ENCODE measurements at places on chromosomes 1 and 21. TPM values are rescaled to one million over a fixed set of nuclear protein-coding genes. Genes with fewer than 3 reads are reported as not detected.

DNA sequence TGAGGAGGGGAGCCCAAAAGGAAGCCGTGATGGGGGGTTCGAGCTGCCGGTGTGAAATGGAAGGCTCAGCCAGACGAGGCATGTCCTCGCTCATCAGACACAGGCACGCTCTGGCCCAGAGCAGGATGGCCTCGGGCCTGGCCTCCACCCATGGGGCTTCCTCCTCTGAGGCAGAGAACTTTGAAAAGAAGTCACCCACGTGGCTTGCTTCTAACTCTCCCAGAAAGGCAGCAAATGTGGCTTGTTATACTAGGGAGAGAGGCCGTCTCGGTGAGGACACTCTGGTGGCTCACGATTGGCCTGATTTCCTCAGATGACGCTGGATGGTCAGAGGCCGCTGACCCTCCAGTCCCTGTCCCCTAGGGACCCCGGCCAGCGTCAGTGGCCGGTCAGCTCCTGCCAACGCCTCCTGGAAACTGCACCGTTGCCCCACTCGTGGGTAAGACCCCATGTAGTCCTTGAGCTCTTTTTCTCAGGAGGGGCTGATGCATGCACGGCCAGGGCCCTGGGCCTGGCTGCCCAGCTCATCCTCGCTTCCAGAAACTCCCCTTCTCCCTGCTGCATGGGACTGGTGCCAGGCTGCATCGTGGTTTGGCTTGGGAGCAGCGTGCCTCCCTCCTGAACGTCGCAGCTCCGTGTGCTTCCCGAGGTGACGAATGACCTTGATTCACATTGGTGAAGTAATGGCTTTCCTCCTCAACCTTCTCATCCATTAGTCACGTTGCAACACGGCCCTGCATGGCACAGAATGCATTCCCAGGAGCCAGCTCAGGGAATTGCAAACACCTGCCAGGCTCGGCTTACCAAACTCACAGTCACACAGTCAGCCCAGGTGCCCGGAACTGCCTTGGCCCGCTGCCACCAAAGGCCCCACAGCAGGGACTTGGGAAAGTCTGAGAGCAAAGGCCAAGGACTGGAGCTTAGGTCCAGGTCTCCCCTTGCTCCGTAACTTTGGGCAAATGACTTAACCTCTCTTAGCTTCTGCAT lies 58.8 kb downstream of the TOMM20 start:
- no peaks in the 10 kb centered on the region for H3K36me3 ChIP-seq
- peaks cover 44% of the 10 kb centered on the region for H3K4me1 ChIP-seq
- DNase-seq, result peak; percentile 97
- no peak overlapping the region for H3K4me3 ChIP-seq
- no peaks in the 10 kb centered on the region for H3K27me3 ChIP-seq

BGLAP gene
- 0.66 TPM for total RNA-seq

DNA sequence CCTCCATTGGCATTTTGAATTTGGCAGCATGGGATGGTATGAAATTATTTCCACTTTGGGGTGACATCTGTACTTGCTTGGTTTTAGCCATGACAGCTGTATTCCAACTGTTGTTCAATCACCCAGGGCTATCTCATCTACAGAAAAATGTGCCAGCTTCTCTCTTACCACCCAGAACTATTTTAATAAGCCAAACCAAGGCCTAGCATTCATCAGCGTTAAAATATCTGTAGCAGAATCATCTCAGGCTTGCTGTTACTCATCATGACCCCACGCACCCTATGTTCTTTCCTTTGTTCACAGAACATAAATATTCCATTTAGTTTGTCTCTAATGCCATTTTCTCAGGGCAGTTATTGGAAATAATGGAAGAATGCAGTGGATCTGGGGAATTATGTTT lies 49.8 kb downstream of the GIPC2 start:
- peak overlapping the region; percentile 13 for H3K4me3 ChIP-seq
- peak overlapping the region; percentile 84 for H3K27ac ChIP-seq
- H3K4me1 ChIP-seq, result peaks cover 21% of the 10 kb centered on the region
- no peaks in the 10 kb centered on the region for H3K27me3 ChIP-seq
- DNase-seq, result peak; percentile 80

- no peaks in the 10 kb centered on the region for H3K27me3 ChIP-seq
- H3K4me1 ChIP-seq, result no peaks in the 10 kb centered on the region
- H3K27ac ChIP-seq, result no peak overlapping the region
Observed at GRCh38 chr1:73042403-73042802, 760.1 kb upstream of the NEGR1 start.

DNA sequence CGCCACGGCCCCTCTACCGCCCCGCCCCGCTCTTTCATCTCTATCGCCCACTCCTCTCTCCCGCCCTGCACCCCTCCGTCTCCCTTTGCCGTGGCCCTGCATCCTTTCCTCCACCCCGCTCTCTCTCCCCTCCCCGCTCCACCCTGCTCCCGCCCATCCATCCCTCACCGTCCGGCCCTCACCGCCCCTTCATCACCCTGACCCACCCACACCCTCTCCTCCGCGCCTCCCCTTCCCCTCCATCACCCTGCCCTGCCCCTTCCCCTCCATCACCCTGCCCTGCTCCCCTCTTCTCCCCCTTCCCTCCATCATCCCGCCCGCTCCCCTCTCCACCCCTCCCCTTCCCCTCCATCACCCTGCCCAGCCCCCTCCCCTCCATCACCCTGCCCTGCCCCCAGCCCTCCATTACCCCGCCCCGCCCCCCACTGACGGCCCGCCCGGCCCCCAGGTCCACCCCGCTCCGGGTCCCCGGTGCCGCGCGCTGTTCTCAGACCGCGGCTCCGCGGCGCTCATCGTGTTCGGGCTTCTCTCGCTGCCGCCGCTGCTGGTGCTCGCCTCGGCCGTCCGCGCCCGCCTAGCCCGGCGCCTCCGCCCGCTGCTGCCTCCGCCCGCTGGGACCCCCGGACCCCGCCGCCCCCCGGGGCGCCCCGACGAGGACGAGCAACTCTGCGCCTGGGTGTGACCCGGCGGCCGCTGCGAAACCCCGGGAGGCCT lies 6.2 kb upstream of the ANKRD65 start:
- no peak overlapping the region for H3K27ac ChIP-seq
- no peak for DNase-seq
- no peaks in the 10 kb centered on the region for H3K36me3 ChIP-seq
- H3K27me3 ChIP-seq, result no peaks in the 10 kb centered on the region
- peak overlapping the region; percentile 10 for H3K4me3 ChIP-seq
- peaks cover 18% of the 10 kb centered on the region for H3K4me1 ChIP-seq

GREM2 gene
- total RNA-seq, result 0.50 TPM

ZBTB48 gene
- 20.0 TPM for total RNA-seq

MTFR1L gene
- total RNA-seq, result 44.6 TPM

DNA sequence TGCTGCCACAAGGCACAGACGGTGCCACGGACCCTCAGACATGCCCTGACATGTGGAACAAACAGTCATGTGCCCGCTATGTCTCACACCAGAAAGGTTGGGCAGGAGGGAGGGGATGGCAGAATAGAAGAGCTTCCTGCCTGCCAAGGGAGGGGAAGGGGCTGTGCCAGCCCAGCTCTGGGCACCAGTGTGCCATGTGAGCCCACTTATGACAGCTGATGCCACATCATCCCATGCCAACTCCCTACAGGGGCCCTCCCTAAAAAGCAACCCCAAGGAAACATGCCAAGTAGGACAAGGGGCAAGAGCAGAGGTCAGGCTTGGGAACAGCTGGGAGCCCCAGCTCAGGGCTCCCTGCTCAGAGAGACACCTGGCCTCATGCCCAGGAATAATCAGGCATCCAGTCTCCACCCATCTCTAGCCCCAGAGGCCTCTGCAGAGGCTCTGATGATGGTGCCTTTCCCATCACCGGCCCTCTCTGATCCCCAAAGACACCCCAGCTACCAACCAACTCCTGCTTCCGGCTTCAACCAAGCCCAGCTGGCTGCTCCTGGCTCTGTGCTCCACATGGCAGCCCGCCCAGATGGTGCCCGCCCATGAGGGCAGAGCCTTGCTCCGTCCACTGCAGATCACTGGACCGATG lies 10.3 kb downstream of the ADGRB2 start:
- DNase-seq, result no peak
- H3K27ac ChIP-seq, result no peak overlapping the region
- H3K36me3 ChIP-seq, result no peaks in the 10 kb centered on the region
- H3K4me1 ChIP-seq, result peaks cover 23% of the 10 kb centered on the region
- no peak overlapping the region for H3K4me3 ChIP-seq

- H3K36me3 ChIP-seq, result no peaks in the 10 kb centered on the region
- no peak overlapping the region for H3K4me3 ChIP-seq
- H3K27ac ChIP-seq, result no peak overlapping the region
Observed at GRCh38 chr1:209542585-209542984, 40.9 kb upstream of the CAMK1G start.

DESI2 gene
- total RNA-seq, result 49.1 TPM

DNA sequence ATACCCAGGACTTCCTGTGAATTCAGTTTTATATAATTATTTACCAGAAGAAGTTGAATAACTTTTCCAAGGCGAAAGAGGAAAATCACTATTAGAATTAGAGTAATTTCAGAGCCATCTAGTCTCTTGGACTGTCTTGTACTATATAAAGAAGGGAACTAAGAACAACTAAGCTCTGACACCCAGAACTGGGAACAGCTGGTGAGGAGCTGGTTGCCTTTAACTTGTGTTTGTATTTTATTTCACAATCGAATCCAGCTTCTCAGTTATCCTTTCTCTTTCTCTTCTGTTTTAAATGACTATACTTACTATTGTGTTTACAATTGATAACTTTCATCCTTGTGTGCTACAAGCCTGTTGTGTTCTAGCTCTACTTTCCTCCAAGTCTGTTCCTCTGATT lies 8.4 kb downstream of the SNX27 start:
- H3K4me3 ChIP-seq, result no peak overlapping the region
- DNase-seq, result no peak
- H3K27ac ChIP-seq, result no peak overlapping the region

GRCh38 chr1:237029850-237030535 lies 12.0 kb upstream of the RYR2 start:
- peaks cover 3% of the 10 kb centered on the region for H3K4me1 ChIP-seq
- no peak for DNase-seq
- no peak overlapping the region for H3K4me3 ChIP-seq
- H3K27me3 ChIP-seq, result no peaks in the 10 kb centered on the region
- H3K27ac ChIP-seq, result no peak overlapping the region

AVPR1B gene
- not detected for total RNA-seq

- no peaks in the 10 kb centered on the region for H3K27me3 ChIP-seq
- DNase-seq, result no peak
- H3K27ac ChIP-seq, result no peak overlapping the region
- H3K36me3 ChIP-seq, result no peaks in the 10 kb centered on the region
Observed at GRCh38 chr21:20592463-20592862, 405.7 kb upstream of the NCAM2 start.

ACTN2 gene
- 0.99 TPM for total RNA-seq

MXRA8 gene
- 139 TPM for total RNA-seq

DNA sequence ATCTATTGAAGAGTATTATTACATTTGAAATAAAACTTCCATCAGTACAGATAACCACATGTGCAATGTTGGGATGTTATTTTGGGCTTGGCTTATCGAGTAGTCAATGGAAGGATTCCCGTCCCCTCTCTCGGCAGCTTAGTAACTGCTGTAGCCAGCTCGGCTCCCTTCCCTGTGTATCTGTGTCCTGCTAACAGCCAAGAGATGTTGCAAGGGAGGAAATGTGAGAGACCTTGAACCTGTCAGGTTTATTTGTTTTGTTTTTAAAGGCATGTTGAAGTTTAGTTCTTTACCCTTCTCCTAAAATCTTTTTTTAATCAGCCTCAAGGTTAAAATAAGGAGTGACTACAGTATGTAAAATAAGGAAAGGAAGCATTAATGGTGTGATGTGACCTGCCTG lies 13.6 kb upstream of the TARS2 start:
- no peaks in the 10 kb centered on the region for H3K27me3 ChIP-seq
- peaks cover 9% of the 10 kb centered on the region for H3K4me1 ChIP-seq
- DNase-seq, result no peak
- no peak overlapping the region for H3K27ac ChIP-seq
- H3K36me3 ChIP-seq, result peaks cover 21% of the 10 kb centered on the region

- peak; percentile 95 for DNase-seq
- H3K4me1 ChIP-seq, result peaks cover 3% of the 10 kb centered on the region
- no peaks in the 10 kb centered on the region for H3K27me3 ChIP-seq
- H3K27ac ChIP-seq, result peak overlapping the region; percentile 30
Observed at GRCh38 chr1:59484096-59484495, 187.2 kb downstream of the FGGY start.

SPRR2E gene
- total RNA-seq, result not detected

GRCh38 chr1:44293761-44294315 lies 61.2 kb downstream of the ERI3 start:
- H3K36me3 ChIP-seq, result peaks cover 4% of the 10 kb centered on the region
- no peaks in the 10 kb centered on the region for H3K27me3 ChIP-seq
- H3K4me1 ChIP-seq, result no peaks in the 10 kb centered on the region
- H3K27ac ChIP-seq, result no peak overlapping the region
- no peak overlapping the region for H3K4me3 ChIP-seq

UTP11 gene
- total RNA-seq, result 38.2 TPM

KMO gene
- total RNA-seq, result 0.07 TPM

GRCh38 chr1:219626865-219627264 lies 14.0 kb upstream of the ZC3H11B start:
- no peaks in the 10 kb centered on the region for H3K36me3 ChIP-seq
- DNase-seq, result no peak
- H3K4me3 ChIP-seq, result no peak overlapping the region
- H3K27ac ChIP-seq, result no peak overlapping the region
- H3K27me3 ChIP-seq, result no peaks in the 10 kb centered on the region

GRIK3 gene
- total RNA-seq, result 0.12 TPM

OSCP1 gene
- 6.3 TPM for total RNA-seq

DNA sequence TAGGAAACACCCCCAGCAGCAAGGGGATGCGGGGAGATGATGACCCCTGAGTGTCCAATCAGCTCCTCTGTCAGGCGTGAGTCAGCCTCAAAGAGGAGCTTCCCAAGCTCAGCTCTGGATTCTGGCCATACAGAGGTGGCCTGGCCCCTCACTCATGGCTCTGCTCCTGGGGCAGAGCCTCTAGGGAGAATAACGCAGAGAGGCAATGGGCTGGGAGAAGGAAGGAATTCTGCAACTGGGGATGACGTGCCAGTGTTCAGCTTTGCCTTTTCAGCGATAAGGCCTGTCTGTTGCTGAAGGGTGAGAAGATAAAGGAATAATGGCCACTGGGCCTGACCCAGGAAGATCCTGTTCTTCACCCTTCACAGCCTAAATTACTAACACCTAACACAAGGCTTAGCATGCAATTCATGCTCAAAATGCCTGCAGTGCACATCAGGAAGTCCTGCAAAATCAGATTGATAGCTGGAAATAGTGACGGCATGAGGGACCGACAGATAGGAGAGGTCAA lies 92.2 kb downstream of the TBX19 start:
- H3K36me3 ChIP-seq, result no peaks in the 10 kb centered on the region
- no peak overlapping the region for H3K27ac ChIP-seq
- H3K27me3 ChIP-seq, result peaks cover 3% of the 10 kb centered on the region
- H3K4me3 ChIP-seq, result no peak overlapping the region
- H3K4me1 ChIP-seq, result no peaks in the 10 kb centered on the region

Data from astrocyte (in vitro differentiated cells and primary cell).